ENCODE measurements at places on chromosomes 12 and 14.

GRCh38 chr14:20723488-20723887, 22.2 kb upstream of the EDDM3A start:
- no peak for ATAC-seq

- ATAC-seq: peak; percentile 94
Observed at GRCh38 chr14:89399594-89400068, 17.4 kb downstream of the FOXN3 start.

- ATAC-seq: no peak
Observed at GRCh38 chr14:95409477-95410272, 90.0 kb upstream of the CLMN start.

GRCh38 chr14:58513272-58513671, 85.8 kb downstream of the KIAA0586 start:
- no peak for ATAC-seq

- no peak for ATAC-seq
Observed at GRCh38 chr14:54591866-54592265, 24.9 kb downstream of the SAMD4A start.

- no peak for ATAC-seq
Observed at GRCh38 chr12:92055877-92056276, 89.8 kb downstream of the BTG1 start.

GRCh38 chr14:59091976-59092375, 96.5 kb upstream of the DAAM1 start:
- ATAC-seq: no peak

DNA sequence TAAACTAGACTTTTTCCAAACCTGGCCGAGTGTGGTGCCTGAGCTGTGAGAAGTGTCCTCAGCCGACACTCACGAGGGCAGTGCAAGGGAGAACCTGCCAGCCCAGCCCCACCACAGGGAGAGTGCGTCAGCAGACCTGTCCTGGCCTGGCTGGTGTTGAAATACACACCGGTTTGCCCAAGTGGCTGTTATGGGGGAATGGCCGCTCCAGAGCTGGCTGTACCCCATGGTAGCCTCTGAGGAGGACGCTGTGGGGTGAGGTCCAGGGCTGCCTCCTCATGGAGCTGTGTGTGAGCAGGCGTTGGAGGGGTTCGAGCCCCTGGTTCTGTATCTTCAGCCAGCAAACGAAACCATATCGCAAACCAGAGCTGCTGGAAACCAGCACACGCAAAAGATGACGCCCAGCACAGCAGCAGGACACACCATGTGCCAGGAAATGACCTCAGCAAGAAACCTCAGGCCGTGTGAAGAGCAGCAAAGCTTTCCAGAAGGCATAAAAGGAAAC, 9.4 kb downstream of the ANKRD9 start:
- ATAC-seq: no peak

- ATAC-seq: peak; percentile 52
Observed at GRCh38 chr14:51304438-51304837, 64.4 kb downstream of the TMX1 start.

DNA sequence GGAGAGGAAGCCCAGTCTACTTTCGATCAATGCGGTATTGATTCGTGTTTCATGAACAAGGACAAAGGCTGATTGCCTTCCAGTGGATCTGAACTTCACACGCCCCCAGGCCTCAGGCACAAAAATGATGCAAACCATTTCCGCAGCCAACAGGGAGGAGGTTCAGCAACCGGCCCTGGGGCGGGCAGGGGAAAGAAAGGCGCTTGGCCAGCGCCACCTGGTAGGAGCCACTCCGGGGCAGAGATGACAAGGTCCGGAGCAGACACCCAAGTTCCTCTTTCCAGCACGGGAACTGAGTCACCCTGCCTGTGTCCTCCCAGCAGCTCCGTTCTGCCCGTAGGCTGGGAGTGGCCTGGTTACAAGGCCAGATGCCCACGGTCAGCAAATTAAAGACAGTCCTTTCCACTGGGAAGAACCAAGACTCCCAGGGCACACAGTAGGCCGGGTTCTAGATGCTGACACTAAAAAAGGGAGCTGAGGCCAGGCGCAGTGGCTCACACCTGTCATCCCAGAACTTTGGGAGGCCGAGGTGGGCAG, 136.3 kb downstream of the SCARB1 start:
- peak; percentile 52 for ATAC-seq

- no peak for ATAC-seq
Observed at GRCh38 chr12:131716282-131716681, 5.4 kb downstream of the SFSWAP start.

GRCh38 chr12:22543246-22544037, 900 bp downstream of the C2CD5 start:
- ATAC-seq: peak; percentile 48

- ATAC-seq: peak; percentile 87
Observed at GRCh38 chr14:74619672-74620131, 7.7 kb upstream of the LTBP2 start.

GRCh38 chr12:4506870-4507269, 31.8 kb upstream of the RAD51AP1 start:
- no peak for ATAC-seq

DNA sequence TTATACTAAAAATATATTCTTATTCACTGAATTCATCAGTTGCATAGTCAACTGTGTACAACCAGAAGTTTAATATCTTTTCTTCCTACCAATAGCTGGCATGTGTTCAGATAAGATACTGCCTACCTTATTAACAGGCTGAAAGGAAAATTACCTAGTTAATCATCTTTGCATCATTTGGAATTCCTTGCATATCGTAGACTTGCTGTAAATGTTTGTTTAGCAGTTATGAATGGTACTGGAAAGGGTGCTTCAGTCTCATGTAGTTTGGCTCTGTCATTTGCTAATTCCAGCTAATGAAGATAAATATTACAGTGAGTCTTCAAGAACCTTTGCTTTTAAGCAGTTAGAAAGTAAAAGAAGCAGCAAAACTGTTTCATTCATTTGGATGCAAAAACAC, 84.4 kb downstream of the PPHLN1 start:
- no peak for ATAC-seq

DNA sequence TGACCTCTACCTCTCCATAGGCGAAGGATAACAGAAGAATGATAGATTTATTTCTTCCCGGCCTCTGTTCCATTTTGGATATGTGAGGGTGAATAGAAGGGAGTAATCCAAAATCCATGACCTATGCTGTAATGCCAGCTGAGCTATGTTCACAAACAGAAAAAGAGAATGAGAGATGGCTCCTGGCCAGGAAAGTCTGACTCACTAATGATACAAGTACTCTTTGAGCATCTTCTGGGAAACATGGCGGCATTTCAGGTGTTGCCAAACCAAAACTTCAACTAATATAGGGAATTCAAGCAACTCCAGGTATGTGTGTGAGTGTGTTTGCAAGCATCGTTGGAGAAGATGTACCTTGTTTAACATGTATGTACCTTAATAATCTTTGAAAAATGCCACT, 55.1 kb downstream of the MED13L start:
- ATAC-seq: peak; percentile 67

DNA sequence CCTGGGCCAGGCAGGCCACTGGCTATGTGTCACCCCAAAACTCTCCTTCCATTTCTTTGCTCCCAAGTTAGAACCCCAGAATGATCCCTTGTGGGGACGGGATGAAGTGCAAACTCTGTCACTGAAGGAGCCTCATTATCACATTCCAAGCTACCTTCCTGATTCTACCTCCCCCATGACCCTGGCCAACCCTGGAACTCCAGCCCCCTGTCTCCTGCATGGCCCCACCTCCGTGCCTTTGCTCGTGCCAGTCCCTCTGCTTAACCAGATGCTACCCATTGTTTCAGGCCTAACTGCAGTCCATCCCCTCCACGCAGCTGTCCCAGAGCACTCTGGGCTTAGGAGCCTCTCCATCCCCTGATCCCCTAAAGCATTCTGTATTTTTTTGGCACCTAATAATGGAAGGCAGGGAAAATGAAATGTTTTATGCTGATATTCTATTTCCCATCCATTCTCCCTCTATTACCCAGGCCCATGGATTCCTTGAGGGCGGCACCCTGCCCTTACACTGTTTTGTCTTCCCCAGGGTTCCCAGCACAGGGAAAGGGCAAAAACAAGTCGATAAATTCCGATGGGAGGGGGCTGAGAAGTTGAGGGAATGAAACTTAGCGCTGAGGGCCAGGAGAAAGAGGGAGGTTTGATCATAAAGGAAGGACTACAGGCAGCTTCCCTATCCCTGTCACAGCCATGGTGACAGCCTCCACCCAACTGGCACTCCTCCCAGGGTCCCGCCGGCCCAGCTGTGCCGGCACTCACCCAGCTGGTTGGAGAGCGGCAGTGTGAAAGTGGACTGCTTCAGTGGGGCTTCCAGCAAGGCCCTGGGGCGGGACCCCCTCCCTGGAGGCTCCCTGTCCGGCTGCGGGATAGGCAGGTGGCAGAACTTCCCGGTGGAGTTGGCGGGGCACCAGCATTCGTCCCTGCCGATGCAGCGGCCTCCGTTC, 58.1 kb downstream of the ISCA2 start:
- ATAC-seq: no peak

GRCh38 chr14:49960453-49960852, 67.6 kb downstream of the ARF6 start:
- no peak for ATAC-seq
